ENCODE measurements at places on chromosomes 7 and 10.

- no peak for DNase-seq
Observed at GRCh38 chr10:80770239-80770638, 232.5 kb downstream of the SH2D4B start.

DNA sequence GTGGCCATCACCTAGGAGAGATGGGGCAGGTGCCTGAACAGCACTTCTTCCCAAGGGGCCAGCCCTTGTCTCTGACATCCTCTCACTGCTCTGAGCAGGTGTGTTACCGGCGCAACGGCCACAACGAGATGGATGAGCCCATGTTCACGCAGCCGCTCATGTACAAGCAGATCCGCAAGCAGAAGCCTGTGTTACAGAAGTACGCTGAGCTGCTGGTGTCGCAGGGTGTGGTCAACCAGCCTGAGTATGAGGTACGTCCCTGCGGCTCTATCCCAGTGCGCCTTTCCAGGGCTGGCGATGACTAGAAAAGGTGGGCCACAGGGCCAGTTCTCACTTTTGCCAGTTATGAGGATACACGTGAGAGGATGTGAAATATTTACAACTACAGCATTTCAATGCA is 54.3 kb upstream of the ZMIZ2 start:
- no peak for DNase-seq

DNA sequence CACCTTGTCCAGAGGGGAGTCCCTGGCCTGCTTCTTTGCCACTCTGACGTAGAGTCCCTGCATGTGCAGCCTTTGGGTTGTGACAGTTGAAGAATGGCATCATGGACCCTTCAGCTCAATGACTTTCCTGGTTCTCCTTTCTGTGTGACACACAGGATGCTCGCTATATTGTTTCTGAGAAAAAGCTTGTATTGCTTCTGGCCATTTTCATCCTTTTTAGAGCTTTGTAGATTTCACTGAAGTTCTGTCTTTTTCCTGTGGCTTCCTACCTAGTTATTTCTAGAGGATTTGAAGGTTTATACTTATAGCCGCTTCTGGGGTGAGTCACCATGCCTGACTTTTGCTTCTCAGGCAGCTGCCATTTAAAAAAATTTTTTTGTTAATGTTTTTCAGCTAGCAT is 27.0 kb downstream of the SND1 start:
- DNase-seq = no peak

DNA sequence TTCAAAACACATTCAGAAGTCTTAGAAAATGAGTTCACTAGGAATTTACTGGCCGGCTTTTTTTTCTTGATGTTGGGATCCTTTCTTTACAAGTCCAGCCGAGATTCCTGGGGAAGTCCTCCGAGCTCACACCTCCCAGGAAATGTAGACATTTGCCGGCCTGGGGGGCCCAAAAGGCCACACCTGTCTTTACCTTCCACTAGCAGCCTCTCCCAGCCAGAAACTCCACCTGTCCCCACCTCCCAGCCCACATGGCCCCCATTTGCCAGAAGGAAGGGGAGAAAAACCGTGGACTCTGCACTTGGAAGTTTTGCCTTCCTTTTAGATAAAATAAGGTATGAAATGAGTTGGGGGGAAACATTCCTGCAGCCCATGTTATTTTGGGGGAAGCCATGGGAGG is 27.6 kb upstream of the EMX2 start:
- DNase-seq = no peak

DNA sequence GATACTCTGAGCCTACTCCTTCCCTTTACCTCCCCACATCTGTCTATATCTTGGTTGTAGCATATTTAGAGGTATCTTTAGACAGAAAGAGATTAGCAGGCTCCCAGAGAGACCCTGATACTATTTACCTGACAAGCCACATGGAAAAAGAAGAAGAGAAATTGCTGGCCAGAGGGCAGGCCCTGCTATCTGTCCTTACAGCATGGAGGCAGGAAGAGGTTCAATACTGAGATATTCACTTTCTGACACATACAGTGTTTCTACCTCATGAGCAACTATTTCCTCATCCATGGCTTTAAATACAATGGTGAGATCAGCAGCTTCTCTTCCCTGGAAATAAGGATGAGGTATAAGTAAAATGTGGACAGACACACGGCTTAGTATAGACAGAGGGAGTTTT is 33.9 kb upstream of the TSPAN13 start:
- no peak for DNase-seq

- DNase-seq = no peak
Observed at GRCh38 chr10:110493832-110494426, 3.8 kb upstream of the DUSP5 start.

GRCh38 chr7:112416127-112416526 is 34.1 kb upstream of the IFRD1 start:
- no peak for DNase-seq

DNA sequence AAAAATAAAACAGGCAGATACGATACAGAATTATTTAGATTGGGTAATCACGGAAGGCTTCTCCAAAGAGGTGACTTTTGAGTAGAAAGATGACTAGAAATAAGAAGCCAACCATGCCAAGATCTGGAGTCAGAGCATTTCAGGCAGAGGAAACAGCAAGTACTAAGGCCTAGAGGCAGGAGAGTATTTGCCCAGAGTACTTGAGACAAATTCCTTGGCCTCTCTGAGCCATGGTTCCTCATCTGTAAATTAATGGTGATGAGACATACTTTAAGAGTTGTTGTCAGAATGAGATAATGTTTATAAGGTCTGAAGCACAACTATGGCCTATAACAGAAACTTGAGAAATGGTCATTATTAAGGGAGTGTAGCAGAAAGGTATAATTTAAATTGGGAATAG is 15.8 kb upstream of the GPR37 start:
- no peak for DNase-seq

DNA sequence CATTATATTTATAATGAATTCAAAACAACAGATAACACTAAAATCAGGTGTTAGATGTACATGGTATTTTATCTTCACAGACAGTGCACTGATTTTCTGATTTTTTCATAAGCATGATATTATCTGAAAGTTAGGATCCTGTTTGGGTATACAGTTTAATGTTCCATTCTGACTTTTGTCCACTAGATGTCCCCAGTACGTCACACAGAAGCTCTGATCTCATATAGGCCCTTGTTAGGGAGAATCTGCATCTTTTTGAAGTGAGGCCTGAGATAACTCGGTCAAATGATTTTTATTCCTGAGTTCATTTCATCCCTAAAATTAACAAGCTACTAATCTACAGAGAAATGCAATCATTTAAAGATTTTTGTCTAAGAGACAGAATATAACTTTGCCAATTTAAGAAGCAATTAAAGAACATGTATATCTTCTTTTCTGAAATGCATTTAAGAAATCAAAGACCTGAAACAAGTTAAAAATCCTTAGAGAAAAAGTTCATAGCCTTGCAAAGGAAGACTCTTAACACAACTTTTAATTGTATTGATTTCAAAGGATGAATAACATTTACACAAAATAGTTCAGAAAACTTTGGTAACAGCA is 72.0 kb upstream of the TES start:
- DNase-seq = peak; percentile 14

- DNase-seq = no peak
Observed at GRCh38 chr7:96179341-96179740, 142.6 kb downstream of the SLC25A13 start.

DNA sequence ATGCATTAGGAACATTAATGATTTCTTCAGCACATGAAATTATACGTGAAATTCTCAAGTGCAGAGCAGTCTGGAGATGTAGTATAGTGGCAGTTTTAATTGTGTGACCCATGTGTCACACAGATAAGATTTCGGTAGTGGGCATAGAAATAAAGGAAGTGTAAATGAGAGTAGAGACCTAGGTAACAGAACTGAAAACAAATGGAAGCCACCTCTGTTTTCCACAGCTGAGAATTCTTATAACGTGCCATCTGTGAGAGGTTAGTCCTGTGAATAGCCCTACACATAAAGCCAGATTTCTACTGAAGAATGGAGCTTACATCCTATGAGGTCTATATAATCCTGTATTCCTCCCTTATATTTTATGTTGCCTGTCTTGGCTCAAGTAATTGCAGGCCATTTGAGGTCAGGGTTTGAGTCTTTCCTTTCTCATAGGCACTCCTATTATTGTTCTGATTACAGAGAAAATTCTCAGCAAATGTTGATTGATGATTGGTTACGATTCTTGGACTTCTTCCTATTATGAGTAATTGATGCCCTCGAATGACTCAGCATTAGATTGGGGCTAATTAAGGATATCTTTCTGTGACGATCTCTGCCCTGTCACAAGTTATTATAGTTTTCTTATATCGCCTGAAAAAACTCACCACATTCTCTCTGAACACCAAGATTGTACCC is 258.2 kb downstream of the KIF20B start:
- no peak for DNase-seq

DNA sequence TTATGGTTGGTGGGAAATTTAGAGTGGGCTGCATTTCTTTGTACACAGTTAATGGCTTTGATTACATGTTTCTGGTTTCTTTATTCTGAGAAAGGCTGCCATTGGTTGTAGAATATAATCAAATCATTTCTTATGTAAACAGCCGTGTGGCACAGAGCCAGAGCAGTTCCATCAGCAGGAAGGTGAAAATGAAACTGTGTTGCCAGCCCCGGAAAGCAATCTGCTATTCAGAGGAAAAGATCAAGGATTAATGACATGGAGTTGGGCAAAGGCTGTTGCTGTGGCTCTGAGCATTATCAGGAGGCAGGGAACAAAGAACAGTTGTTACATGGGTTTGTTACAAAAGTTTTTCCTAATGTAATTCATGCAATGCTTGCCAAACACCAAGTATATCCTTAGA is 74.2 kb upstream of the ZNF716 start:
- no peak for DNase-seq

- DNase-seq = no peak
Observed at GRCh38 chr10:35870665-35871310, 228.7 kb upstream of the FZD8 start.

DNA sequence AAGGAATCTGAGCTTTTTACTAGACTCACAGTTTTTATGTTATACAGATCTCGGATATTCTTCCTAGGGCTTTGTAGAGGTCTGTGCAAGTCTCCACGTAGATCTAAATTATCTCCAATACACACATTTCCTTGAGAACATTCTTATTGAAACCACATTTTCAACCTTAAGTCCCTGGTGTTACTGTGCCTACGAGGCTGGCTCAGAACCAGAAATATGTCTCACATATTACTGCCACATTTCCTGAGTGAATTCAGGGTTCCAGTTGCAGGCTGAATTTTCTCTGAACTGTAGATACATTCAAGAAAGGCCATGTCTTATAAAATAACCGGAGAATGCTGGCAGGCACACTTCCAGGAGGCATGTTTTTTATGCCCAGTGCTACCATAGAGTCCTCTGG is 46.5 kb downstream of the INHBA start:
- DNase-seq = peak; percentile 55

DNA sequence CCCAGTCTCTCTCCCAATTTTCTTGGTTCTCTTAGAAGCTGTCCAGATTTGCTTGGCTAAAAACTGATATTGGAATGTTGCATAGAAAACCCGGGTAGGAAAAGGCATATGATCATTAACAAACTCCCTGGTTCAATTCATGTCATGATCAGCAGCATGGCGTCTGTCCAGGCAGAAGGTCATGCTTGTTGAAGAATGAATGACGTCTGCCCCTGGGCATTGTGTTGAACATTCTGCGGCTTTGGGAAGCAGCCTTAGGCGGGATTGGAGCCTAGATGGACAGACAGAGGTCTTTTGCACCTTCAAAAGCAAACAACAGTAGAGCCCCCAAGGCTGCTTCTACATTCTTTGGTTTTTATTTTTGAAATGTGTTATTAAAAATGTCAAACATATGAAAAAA is 7.7 kb upstream of the MINDY3 start:
- DNase-seq = no peak

- no peak for DNase-seq
Observed at GRCh38 chr7:96200740-96201139, 121.2 kb downstream of the SLC25A13 start.

DNA sequence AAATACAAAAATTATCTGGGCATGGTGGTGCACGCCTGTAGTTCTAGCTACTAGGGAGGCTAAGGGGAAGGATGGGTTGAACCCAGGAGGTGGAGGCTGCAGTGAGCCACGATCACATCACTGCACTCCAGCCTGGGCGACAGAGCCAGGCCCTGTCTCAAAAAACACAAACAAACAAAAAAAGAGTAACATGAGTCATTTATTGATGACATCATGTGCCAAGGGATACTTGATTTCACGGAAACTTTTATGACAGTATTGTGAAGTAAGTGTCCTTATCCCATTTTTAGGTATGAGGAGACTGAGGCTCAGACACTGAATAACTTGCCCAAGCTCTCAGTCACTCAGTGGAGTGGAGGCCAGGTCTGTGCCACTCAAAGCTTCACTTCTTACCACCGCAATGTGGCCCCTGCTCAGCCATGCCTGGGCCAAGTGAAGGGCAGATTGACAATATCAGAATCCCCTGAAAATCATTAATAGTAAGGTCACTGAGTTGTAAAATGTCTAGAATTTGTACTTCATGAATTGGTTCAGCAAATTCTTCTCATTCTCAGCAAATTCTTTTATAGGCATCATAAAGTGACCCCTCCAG is 36.5 kb downstream of the EMX2 start:
- DNase-seq = no peak

- no peak for DNase-seq
Observed at GRCh38 chr10:10508211-10508610, 509.5 kb upstream of the CELF2 start.

GRCh38 chr10:123069246-123069986 is 60.6 kb downstream of the ACADSB start:
- no peak for DNase-seq

DNA sequence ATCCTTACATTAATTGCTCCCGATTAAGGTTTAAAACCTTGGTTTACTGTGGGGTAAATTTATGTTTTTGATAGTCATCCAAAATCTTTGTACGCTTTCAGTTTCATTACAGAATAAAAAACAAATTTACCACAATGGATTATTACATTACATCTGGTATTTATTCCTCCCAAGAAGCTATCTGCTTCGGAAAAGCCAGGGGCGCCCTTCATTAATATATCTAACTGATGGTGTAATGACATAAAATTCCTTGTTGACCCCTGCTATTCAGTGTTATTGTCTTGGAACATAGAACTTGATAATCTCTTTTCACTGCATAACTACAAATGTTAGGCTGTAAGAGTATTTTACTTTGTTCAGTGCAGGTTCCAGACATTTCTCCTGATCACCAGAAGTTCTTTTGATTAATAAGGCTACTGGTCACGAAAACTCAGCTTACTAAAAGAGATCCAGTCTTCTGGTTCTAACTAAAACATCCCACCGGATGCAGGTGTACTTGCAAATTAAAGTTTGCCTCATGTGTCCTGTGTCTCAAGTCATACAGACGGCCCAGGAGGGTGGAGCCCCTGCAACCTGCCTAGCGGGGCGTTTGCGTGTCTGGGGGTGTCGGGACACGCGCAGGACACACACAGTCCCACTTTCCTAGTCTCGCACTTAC is 581 bp upstream of the GLCCI1 start:
- no peak for DNase-seq

GRCh38 chr7:47034180-47034579 is 547.7 kb downstream of the TNS3 start:
- DNase-seq = no peak
